ENCODE measurements at places on chromosomes 3 and 15.

- DNase-seq: no peak
Observed at GRCh38 chr3:68045976-68046375, 391.6 kb upstream of the SUCLG2 start.

- no peak for DNase-seq
Observed at GRCh38 chr3:39960515-39961191, 151.2 kb downstream of the MYRIP start.

GRCh38 chr3:65526656-65527055 lies 512.1 kb downstream of the MAGI1 start:
- no peak for DNase-seq

- no peak for DNase-seq
Observed at GRCh38 chr15:73681063-73681462, 3.1 kb upstream of the CD276 start.

GRCh38 chr3:291646-292436 lies 95.3 kb downstream of the CHL1 start:
- DNase-seq: no peak

- DNase-seq: no peak
Observed at GRCh38 chr3:65568497-65568896, 470.2 kb downstream of the MAGI1 start.

GRCh38 chr3:184821034-184821433 lies 9.1 kb downstream of the VPS8 start:
- no peak for DNase-seq

DNA sequence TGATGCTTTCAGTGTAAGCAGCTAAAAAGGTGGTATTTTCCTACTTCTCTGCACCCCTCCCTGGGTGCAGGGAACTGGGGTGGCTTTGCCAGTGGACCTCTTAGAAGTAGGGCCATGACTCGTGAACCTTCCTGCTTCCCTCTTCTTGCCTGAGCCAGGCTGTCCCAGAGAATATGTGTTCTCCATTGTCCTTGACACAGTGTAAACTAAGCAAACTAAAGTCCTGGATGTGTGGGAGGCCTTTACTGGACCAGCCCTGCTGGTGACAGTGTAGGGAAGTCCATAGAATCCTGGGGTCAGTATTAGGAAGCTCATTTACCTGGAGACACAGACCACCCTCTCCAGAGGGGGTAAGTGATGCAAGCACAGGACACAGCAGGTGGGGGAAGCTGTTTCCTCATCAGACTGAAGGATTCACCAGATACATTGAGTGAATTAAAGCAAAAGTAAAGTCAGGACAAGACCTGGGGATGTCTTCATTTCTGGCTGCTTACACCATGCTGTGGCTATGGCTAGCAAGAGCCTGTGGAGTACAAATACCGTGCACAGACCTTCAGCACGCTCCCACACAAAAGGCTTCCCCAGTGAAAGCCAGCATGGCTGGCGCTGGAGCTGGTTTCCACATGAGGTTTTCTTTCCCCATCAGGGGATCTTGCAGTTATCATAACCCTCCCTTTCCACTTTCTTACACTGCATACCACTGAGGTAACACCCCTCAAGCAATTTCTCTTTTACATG lies 64.8 kb upstream of the LPP start:
- DNase-seq: no peak

- DNase-seq: no peak
Observed at GRCh38 chr3:37808656-37809055, 53.0 kb upstream of the CTDSPL start.

DNA sequence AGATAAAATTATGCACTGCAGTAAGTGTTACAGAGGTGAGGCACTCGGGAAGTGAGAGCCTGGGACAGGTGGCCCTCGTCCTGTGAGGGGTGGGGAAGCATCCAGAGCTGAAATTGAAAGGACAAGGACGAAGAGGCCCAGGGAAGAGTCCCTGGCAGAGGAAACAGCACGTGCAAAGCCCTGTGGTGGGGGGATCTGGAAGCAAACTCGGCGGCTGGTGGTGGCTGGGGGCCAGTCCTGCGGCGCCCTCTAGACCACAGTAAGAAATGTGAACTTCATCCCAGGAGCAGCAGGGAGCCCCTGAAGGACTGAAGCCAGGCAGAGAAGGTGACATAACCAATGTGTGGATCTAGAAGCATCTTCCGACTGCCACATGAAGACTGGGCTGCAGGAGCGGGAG lies 42.8 kb downstream of the GRIP2 start:
- DNase-seq: no peak

DNA sequence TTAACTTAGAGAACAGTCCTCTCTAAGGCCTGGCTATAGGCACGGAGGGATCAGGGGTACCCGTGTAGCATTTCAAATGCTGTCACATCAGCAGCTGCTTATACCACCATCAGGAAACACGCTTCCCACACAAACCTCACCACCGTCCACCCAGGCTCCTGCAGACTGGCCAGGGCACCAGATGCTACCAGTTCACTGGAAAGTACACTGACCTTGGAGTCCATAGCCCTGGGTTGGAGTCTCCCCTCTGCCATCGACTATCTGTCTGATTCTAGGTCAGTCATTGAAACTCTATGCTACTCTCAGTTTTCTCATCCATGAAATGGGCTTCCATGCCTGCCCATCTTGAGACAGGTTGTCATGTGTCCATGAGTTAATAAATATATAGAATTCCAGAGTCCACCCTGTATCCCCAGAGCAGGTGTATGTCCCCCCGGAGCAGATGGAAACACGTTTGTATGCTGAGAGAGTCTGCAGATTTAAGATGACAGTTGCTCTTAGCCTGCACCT lies 156.0 kb upstream of the SMAD3 start:
- DNase-seq: no peak

DNA sequence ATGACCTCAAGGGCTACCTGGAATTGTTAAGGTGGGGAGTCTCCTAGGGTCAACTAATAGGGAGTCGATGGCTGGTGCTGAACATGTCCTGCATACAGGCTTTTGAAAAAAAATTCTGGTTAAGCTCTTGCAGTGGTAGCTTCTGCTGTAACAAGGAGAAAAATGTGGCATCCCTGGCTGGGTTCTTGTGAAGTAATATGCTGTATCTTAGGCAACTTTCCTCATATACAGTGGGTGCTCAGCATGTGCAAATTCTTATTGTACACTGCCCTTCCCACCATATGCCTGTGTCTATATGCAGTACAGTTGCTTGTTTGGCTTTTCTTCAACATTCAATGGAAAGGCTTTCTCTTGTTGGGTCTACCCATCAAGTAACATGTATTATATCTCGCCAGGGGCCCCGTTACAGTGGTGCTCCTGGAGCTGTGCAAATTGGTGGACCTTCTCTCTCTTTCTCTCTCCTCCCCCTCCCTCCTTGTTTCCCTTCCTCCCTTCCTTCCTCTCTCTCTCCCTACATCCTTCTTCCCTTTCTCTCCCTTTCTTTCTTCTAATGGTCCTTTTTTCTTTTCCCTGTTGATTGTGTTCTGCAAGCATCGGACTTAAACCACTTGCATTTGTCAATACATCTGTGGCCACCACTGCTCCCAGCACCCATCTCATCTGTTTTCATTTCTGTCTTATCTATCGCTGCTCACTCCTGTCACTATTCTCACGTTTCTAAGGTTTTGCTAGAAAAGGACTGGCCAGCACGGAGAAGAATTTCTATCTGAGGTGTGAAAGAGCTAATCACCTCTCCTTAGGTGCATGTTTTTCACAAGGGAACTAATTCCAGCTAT lies 35.2 kb downstream of the TGFBR2 start:
- DNase-seq: no peak

- peak; percentile 75 for DNase-seq
Observed at GRCh38 chr3:190384309-190384756, 3.6 kb upstream of the CLDN16 start.

DNA sequence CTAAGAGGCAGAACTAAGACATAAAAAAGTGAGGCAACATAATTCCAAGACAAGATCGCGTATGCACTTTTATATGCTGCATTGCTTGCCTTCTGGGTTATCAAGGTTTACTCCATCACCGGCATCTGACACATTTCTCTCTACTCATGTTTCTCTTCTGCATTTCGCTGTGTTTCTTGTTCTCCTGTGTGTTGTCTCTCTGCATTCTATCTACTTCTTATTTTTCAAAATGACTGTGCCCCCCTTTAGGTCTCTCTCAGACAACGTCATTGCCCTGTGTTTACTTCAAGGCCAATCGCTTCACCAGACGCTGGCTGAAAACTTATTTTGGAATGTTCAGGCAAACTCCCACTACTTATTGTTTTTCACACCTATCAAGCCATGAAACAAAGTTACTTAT lies 280.4 kb downstream of the KCNH8 start:
- DNase-seq: no peak

DNA sequence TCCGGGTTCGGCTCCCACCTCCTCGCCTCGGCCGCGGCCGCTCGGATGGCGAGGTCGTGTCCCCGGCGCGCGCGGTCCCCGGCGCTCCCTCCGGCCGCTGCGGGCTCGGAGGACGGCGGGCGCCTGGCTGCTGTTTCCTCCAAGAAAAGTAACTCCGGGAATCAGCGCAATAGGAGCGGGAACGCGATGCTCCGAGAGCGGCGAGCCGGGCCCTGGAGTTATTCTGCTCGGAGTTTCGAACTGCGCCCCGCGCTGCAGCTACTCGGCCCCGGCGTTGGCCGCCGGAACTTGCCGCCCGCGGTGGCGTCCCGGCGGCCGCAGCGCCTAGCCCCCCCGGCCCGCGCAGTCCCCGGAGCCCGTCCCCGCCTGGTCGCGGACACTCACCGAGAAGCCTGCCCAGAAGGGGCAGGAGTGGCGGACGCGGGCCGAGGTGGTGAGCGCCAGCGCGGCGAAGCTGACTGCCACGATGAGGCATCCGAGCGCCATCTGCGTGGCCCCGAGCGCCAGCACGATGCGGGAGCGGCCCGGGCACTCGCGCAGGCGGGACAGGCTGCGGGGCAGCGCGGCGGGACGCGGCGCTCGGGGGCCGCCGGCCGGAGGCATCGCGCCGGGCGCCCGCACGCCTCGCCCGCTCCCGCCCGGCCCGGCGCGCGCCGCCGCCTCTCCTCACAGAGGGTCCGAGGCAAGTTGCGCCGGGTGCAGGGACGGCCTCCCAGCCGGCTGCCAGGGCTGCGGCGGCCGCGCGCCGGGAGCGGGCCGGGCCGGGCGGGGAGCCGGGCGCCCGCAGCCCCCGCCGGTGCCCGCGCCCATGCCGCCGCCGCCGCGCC lies 251.9 kb downstream of the TJP1 start:
- no peak for DNase-seq

GRCh38 chr3:127865941-127866340 lies 43.6 kb upstream of the MGLL start:
- DNase-seq: peak; percentile 74

DNA sequence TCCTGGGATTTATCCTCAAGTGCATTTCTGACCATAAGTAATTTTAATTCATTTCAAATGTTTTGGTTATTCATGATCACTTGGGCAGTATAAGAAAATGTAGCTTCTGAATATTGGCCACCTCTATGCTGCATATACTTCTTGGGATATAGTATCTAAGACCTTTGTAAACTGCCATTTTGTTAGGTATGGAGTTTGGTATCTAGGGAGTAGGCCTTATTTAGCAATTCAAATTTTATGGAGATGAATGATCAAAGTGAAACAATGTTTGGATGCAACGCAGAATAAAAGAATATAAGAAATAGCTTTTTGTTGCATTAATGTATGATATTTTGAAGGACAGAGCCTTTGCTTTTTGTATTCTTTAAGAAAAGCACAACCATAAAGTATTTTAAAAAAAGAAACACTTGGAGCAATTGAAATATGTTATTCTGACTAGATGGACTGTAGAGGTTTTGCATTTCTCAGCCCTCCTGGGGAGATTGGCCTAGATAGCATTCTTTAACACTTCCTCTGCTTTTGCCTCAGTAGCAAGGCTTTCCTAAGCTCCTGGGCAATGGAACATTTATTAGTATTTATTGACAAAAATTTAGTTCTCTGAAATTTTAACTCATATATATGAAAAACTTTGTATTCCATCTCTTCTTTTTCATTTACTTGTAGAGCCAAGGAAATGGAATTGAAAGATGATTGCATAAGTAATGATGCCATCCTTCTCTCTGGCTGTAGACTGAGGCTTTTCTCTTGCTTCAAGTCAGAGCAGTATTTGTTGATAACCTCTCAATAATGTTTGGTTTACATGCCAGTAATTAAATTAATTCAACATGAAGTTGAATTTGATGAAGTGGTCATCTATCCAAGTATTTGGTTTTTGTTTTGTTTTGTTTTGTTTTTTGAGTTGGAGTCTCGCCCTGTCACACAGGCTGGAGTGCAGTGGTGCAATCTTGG lies 61.8 kb upstream of the UTS2B start:
- no peak for DNase-seq

GRCh38 chr3:53147903-53148400 lies 13.1 kb upstream of the PRKCD start:
- DNase-seq: no peak

DNA sequence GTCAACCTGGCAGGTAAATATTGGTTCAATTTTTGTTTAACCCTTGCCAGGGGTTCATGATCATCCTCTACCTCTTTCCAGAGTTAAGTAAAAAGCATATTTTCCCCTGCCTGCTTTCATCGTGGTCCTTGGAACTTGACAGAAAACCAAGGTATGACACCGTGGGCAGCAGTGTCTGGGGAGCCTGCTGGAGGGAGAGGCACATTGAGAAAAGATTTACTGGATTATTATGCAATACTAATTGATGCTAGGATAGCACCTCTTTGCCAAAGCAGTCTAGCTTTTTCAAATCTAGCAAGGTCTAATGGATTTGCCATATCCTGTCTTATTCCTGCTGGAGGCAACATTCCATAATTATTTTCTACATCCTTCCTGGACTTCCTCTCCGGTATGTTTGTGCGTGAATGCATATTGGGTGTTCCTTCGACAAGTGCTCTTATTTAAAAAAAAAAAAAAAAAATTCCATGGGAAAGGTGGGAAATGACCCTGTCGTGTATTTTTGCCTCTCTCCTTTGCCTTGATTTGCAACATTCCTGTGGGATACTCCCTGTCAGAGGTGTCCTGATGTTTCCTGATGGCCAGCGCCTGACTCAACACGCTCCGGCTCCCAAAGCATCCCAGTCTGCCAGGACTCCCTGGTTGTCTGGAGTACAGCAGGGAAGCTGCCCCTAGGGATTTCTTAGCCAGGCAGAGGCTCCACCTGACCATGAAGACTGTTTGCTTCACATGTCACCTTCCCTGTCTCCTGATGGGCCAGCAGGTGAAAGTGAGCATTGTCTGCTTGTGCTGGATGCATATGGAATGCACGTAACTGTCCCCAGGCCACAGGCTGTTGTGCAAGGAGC lies 6.3 kb downstream of the BHLHE40 start:
- peak; percentile 79 for DNase-seq

Data from ELR (cell line).